Activated CD4-positive, alpha-beta T cell treated with anti-CD3 and anti-CD28 coated beads, Interleukin-2, Interleukin-4, amounts not matched to agents 100 ng/mL and 50 ng/mL, durations not matched to agents 16 hours and 8 hours (primary cell): ENCODE measurements at places on chromosomes 3 and 15.
A peak's percentile ranks its signal among the peaks of the same experiment; 100 is the strongest.

DNA sequence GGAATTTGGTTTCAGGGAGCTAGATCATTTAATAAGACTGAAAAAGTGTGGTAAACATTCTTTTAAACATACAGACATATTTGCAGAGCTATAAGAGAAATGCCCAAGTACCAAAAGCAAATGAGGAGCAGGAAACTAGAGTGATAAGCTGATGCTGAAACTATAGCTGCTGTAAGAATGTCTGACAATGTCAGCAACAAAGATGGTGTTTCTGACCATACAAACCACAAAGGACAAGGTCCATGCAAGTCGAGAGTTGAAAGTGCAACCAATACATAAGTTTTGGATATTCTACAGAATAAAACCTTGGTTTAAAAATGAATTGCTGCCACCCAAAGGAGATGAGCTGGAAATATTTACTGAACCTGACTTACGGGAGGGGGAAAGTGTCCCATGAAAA is 610.2 kb downstream of the TBL1XR1 start:
- no peak for DNase-seq

- DNase-seq, result no peak
These were observed 43.4 kb downstream of the SLCO2A1 start for GRCh38 chr3:133986311-133986710.

DNA sequence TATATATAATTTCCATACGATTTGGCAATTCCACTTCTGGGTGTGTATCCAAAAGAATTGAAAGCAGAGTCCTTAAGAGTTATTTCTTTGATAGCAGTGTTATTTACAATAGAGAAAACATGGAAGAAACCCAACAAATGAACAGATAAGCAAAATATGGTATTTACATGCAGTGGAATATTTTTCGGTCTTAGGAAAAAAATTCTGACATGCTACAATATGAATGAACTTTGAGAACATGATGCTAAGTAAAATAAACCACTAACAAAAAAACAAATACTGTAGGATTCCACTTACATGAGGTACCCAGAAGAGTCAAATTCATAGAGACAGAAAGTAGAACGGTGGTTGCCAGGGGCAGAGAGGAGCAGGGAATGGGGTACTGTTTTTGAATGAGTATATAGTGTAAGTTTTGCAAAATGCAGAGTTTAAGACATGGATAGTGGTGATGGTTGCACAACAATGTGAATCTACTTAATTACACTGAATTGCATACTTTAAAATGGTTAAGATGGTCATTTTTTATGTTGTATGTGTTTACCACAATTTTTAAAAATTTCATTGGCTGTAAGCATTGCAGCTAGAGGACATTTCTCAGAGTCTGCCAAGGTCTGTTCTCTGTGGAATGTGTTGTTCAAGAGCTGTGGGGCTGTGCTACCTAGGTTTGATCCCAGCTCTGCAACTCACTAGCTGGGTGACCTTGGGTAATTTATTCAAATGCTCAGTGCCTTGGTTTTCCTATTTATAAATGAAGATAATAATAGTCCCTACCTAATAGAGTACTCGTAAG is 122.1 kb downstream of the MEX3B start:
- no peak for DNase-seq

- DNase-seq, result no peak
These were observed 8.7 kb downstream of the CD86 start for GRCh38 chr3:122063908-122064307.

DNA sequence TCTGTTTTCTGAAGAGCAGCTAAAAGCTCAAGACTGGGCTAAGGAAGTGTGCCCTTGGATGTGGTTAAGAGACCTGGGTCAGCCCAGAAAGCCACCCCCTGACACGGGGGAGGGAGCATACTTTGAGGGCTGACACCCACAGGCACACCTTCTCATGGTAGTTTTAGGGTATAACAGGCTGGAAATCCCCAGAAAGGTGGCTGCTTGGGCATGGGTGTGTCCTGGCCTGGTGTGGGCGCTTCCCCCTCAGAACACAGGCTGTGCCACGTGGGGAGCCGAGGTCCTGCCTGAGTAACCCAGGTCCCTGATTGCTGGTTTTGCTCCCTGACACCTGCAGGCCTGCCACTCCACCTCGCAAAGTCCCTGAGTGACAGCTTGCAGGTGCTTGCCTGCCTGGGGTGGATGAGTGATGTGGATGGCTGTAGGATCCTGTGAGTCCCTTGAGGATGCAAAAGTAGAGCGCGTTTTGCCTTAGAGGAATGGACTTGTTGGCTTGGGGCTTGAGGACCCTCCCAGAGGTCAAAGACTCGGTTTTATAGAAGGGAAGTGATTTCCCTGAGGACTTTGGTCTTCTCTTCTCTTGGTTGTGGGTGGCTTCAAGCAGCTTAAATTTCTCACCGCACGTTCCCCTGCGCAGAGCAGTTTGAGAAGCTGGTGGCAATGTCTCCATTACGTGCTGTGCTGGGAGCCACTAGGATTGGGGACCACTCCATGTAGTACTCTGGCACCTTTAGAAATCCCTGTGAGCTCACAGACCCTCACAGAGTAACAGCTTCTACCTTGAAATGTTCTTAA is 94.4 kb downstream of the DNASE1L3 start:
- peak; percentile 31 for DNase-seq

- no peak for DNase-seq
These were observed 166.4 kb downstream of the C3orf70 start for GRCh38 chr3:184986366-184986889.

- DNase-seq, result no peak
These were observed 138.5 kb upstream of the ARPP21 start for GRCh38 chr3:35500641-35501350.

DNA sequence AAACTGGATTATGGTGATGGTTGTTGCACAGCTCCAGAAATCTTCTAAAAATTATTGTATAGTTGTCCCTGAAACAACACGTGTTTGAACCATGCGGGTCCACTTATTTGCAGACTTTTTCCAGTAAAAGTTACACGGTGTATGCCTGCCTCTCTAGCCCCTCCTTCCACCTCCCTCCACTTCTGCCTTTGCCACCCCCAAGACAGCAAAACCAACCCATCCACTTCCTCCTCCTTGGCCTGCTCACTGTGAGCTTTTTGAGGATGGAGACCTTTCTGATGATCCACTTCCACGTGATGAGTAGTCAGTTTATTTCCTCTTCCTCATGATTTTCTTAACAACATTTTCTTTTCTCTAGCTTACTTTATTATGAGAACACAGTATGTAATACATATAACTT is 5.4 kb downstream of the CYFIP1 start:
- DNase-seq, result no peak

DNA sequence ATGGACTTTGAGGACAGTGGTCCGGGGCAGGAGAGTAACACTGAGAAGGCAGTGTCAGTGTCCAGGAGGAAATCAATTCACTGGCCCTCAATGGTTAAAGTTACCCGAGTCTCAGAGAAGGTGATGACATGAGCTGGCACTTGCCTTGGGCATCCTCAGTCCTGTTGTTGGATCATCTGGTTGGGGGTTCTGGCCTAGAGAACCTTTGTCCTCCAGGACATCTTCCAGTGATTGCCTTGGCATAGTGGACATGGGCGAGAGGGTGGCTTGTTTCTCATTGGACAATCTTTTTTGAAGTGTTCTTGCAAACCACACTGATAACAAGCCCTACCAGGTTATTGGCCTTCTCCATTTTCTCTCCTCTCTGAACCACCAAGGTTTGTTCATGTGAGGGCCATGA is 83.4 kb upstream of the TERB2 start:
- DNase-seq, result no peak

- DNase-seq, result no peak
These were observed 93.5 kb downstream of the FMN1 start for GRCh38 chr15:33101036-33101435.

DNA sequence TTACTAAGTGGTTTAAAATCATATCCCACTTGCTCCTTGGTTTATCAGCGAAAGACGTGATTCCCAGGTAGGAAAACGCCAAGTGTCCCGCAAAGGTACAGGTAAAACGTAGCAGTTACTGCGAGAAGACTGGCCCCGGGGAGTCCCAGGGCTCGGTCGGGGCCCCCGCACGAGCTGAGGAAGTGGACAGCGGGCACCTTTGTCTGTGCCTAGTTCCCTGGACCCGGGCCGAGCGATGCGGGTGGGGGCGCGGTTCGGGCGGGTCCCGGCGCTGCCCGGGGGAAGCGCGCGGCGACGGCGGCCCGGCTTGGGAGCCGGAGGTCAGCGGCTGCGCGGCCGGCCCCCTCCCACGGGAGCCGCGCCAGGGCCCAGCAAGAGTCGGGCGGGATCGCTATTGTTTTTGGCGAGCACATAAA is 864 bp upstream of the NEO1 start:
- no peak for DNase-seq

- DNase-seq, result no peak
These were observed 7.7 kb downstream of the CCR9 start for GRCh38 chr3:45894015-45894414.

DNA sequence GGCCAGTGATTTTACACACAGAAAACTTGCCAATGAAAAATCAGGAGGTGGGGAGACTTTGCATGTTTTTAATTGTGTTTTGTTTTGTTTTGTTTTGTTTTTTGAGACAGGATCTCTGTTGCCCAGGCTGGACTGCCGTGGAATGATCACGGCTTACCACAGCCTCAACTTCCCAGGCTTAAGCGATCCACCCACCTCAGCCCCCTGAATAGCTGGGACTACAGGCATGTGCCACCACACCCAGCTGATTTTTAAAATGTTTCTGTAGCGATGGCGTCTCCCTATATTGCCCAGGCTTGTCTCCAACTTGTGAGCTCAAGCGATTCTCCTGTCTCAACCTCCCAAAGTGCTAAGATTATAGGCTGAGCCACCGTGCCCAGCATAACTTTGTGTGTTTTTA is 46.0 kb downstream of the MEIS2 start:
- DNase-seq, result no peak

DNA sequence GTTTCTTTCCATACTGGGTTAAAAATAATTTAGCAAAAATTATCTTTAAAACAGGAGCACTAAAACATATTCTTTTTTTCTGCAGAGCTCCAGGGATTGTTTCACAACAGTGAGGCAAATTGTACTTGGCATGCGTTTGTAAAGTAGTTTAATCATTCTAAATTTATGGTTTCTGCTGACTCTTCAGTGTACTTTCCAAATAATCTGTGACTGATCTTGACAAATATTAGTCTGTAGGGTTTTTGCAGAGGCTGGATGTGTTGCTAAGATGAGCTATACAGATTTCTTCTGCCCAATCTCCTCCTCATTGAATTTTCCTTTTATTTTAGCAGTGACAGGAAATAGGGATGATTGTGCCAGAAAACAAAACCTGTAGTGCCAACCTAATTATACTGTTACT is 328.0 kb upstream of the MANF start:
- DNase-seq, result no peak

- no peak for DNase-seq
These were observed 43.1 kb upstream of the ZNF774 start for GRCh38 chr15:90309020-90309419.

- DNase-seq, result no peak
These were observed 20.8 kb upstream of the APH1B start for GRCh38 chr15:63256433-63257274.

GRCh38 chr3:67349551-67350174 is 304.7 kb downstream of the SUCLG2 start:
- DNase-seq, result peak; percentile 70

- no peak for DNase-seq
These were observed 10.6 kb upstream of the TM4SF1 start for GRCh38 chr3:149388001-149388440.

DNA sequence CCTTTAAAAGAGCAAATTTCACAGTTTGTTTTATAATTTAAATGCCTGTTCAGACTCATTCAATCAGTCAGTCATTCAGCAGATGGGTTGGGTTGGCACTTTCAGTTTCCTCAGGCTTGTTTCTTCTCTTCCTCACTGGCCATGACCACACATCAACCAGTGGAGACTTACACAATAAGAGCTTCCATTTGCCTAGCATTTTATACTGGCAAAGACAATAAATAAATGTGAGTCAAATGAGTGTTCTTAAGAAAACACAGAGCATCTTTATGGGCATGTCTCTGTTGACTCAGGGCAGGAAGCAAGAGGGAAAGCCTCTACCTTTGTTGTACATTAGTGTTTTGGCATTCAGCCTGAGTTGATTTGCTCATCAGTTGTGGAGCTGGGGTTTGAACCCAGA is 122.6 kb downstream of the EPHB1 start:
- no peak for DNase-seq

DNA sequence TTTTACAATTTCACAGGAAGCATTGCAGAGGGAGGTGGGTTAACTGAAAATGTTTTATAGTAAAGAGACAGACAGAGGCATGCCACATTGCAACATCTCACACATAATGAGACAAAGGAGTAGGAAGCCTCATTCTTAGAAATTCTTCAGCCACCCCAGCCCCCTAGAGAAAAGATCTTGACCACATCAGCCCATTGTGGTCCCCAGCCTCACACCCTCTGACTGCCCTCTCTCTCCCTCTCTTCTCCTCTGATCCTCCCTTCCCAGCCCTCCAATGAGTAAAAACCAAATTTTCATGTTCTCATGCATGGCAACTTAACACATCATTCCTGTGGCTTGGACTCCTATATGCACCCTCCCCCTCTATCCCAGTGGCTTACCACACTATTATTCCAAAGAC is 174.1 kb downstream of the UACA start:
- DNase-seq, result peak; percentile 30

GRCh38 chr15:66071921-66072295 is 181.6 kb downstream of the MEGF11 start:
- DNase-seq, result no peak

GRCh38 chr3:184470551-184470950 is 90.7 kb downstream of the CHRD start:
- no peak for DNase-seq

DNA sequence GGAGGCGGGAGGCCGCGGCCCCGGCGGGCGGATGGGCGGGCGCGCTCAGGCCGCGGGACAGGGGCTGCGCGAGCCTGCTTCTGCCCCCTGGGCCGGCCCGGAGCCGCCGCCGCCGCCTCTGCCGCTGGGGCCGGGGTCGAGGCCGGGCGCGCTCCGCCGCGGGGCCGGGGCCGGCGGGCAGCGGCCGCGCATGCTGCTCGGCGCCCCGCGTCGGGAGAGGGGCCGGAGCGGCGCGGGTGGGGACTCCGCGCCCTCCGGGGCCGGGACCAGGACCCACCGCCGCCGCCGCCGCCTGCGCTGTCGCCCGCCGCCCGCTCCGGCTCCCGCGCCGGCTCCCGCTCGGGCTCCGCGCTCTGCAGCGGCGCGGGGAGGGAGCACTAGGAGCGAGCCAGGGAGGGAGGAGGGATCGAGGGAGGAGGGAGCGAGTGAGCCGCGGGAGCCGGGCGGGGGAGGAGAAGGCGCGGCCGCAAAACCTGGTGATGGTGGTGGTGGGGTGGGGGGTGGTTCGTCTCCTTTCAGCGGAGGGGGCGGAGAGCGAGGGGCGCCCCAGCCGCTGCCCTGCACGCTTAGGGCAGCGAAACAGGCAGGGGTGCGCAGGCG is at the start of gene LINGO1:
TSS of gene LINGO1 (minus strand) at position 379 of the 600 bp plus-strand sequence. CDS start 597 bp downstream, outside the sequence.
- DNase-seq, result no peak

GRCh38 chr15:92077353-92078085 is 224.0 kb downstream of the SLCO3A1 start:
- peak; percentile 66 for DNase-seq

GRCh38 chr3:183491923-183492848 is 63.3 kb downstream of the KLHL6 start:
- no peak for DNase-seq

DNA sequence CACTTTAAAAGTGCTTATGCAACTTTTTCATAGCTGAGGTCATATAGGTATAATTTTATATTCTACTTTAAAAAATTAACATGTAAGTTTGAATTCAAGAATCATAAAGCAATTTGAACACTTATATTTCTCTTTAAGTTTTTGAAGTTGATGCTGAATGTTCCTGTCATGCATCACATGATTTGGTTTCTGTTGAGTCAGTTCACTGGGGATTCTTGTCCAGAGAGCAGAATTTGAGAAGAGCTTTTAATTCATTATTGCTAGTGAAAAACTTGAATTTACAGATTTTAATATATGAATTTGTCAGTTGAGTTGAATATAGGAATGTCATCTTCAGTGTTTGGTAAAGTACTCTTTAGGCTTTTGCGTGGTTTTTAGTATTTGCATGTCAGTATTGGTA is 7.9 kb downstream of the SLC25A26 start:
- no peak for DNase-seq
